Ovary (tissue), 10 donors: ENCODE measurements at places on chromosomes 2 and 18.

GRCh38 chr18:6746386-6746960 lies 17.0 kb downstream of the ARHGAP28 start:
- DNase-seq = no peak

- DNase-seq = no peak
These were observed 762.2 kb upstream of the HS6ST1 start for GRCh38 chr2:129080715-129081476.

DNA sequence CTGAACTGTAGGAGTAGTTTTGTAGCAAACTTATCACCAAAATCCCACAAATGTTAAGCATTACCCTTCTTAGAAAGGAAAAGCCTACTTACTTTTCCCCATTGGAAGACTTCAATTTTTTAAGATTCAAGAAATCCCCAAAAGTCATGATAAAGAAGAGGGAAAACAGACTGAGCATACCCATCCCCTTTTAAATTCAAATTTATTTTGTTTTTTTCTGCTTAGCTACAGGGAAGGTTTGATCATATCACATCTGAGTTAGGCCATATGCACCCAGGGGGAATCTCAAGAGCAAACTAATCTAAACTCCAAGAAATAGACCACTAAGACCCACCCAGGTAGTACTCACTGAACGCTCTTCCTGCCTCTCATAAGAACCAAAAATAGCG lies 174.6 kb downstream of the TGIF1 start:
- DNase-seq = no peak

DNA sequence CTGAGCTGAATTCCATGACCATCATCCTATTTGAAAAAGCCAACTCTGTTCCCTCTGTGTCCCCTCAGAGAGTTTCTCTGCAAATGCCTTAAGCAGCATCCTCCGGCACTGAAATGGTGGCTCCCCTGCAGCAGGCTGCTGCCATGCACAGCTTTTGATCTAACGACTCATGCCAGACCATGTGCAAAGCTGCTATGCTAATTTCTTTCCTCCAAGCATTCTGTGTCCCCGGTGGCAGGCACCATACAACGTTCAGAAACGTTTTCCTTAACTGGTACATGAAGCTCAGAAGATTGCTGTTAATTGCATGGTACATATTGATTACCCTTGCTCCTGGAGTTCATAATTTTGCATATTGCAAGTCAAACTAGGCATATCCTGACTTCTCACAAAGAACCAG lies 336.8 kb downstream of the RBM43 start:
- no peak for DNase-seq

DNA sequence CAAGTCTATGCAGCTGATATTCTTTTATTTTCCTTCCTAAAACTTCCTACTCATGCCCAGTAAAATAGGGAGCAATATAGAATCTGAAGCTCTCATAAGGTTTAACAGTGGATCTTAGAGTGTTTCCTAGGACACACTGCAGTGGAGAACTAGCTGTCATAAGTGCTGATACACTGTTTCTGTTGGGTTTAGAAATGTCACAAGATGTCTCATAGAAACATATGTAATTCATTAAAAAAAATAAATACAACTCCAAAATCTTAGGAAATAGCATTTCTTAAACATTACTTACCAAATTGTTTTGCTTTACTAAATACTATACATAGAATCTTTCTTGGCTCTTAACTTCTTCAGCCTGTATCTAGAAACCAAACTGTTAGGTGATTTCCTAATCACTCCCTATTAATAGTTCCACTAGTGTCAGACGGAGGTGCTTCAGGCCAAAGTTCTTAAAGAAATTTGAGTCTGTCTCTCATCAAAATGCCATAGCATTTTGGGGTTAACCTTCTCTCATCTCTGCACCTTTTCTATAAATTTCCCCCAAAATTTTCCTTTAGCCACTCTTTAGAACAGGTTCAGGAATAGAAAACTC lies 93.7 kb downstream of the CERKL start:
- no peak for DNase-seq

- DNase-seq = no peak
These were observed 865.3 kb downstream of the ERBB4 start for GRCh38 chr2:211673133-211673905.

DNA sequence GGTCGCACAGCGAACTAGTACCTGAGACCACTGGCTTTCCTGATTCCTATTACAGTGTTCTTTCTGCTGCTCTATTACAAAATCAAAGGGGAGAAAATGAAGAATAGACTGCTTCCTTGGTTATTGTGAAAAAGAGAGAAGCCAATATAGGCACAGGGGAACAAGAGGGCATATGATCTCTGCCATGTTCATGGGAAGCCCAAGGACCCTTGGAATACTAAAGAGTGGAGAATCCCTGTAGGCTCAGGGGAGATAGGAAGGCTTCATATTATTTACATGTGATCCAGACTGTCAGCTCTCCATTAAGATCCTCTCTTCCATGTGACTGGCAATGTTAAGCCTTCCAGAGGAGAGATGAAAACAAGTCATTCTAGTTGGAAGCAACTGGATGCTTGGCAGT lies 135.7 kb upstream of the MYCN start:
- DNase-seq = no peak

DNA sequence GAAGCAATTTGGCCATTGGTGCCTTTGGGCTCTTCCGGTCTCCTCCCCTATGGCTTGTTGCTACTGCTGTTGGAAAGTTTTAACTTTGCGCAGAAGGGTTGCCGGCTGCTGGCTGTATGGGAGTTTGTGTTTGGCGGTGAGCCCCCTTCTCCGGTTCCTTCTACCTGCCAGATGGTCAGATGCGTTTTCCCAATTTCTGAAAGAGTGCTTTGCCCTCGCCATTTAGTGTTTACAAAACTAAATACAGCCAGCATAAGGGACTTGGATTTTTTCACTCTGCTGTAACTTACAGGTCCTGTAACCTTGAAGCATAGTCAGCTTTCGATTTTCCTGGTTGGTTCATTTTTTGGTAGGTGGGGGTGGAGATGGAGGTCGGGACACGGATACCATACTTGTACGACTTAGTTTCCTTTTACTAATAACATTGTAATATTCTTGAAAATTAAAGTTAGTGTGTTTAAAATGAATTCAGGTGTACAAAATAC lies 604 bp downstream of the COQ10B start:
- no peak for DNase-seq

DNA sequence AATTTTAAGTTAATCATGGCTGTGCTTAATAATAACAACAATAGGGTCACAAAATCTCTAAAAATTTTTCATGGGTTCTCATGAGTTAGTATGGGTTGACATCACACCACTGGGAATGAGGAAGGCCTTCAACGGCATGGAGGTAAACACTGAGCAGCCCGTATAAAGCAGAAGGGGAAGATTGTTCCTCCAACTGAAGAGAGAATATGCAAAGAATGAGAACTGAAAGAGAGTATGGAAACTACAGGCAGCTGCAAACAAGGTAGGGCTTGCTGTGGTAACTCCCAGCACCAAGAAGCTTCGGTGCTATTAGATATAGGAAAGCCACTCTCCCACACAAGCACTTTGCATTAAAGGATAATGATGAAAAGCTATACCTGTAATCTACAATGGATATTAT lies 1242.3 kb upstream of the CELF4 start:
- no peak for DNase-seq

DNA sequence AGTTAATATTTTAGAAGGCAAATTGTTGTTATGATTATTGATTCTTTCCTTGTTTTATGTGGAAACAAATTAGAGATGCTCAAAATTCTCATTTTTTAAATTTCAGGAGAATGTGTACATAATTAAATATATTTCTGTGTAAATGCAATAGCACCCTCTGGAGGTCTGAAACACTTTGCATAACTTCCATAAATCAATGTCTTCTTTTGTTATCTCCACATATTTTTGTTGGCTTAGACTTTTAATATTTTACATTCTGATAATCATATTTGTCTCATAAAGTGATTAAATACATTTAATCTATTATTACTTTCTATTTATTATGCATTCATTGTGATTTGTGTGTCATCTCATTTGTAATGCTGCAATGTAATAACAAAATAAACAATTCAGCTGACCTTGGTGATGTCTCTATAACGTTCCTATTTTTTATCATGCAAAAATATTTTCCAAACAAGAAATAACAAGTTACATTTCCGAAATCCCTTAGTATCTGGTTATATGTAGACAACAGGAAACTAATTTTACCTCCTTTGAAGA lies 201.8 kb upstream of the GALNT5 start:
- DNase-seq = no peak

- no peak for DNase-seq
These were observed 21.8 kb downstream of the FZD5 start for GRCh38 chr2:207747653-207748560.

GRCh38 chr2:181411105-181411849 lies 45.9 kb upstream of the ITGA4 start:
- no peak for DNase-seq

DNA sequence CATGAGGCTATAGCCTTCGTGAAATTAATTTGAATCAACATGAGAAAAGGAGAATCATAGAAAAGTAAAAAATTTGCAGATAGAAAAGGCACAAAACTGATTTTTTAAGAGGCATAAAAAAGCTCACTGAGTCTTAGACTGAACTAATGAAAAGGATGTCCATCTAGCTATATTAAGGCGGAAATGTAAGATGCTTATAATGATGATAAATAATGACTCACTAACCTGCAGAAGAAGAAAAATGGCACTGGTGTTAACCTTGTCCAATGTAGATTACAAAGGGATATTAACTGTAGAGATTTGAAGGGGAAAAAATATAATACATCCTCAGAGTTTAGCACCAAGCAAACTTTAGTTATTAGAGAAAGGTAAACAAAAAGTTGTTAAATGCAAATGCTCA lies 1098.0 kb upstream of the DDX18 start:
- DNase-seq = no peak

DNA sequence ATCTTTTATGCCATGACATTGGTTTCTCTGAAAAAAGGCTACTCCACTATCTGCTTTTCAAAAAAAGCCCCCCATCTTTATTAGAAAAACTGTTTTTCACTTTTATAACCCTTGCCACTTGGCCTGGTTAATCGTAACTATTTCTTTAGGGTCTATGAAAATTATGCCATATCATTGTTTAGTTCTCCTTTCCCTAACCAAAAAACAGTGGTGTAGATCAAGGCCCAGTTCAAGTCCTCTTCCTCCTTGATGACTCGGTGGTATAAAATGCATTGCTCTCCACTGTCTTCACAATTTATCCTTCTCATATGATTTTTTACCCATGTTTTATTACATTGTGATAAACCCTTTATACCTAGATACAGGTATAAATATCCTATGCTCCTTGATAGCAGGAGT lies 205.5 kb downstream of the ZNF521 start:
- no peak for DNase-seq

DNA sequence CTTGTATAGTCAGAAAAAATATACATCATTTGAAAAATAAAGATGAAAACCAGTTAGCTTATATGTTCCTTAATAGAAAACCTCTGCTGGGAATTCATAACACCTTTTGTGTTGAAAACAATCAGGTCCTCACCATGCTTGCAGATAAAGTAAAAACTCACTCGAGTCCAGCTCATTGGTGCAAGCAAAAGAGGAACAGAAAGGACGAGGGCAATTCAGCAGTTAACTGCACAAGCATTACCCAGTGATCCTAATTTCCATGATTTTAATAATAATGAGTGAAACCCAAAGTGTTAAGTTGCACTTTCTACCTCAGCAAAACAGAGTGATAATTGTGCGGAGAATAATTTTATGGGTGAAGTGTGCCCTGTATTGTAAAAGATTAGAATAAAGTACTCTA lies 839.9 kb downstream of the BCL11A start:
- no peak for DNase-seq

DNA sequence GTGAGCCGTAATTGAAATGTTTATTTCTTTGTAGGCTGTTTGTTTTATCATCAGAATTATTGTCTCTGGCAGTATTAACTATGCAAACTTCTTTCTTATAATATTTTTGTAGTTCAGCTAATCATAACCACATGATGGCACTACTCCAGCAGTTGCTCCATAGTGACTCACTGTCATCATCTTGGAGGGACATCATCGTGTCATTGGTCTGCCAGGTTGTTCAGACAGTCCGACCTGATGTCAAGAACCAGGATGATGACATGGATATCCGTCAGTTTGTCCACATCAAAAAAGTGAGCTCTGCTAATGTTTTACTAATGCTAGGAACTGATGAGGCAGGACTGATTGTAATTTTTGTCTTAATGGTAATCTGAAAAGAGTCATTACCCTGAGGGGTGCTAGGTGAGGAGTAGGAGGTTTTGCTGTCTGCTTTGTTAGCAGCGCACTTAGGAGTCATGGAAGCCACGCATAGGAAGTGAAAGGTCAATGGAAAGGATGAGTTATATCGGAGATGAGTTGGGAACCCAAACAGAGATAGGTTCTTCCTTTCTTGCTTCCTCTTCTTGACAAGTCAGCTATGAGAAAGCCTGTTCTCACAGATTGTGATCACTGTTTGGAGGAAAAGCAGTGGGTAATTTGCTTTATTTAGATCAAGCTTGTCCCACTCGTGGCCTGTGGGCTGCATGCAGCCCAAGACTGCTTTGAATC lies 49.2 kb downstream of the PIKFYVE start:
- DNase-seq = no peak

DNA sequence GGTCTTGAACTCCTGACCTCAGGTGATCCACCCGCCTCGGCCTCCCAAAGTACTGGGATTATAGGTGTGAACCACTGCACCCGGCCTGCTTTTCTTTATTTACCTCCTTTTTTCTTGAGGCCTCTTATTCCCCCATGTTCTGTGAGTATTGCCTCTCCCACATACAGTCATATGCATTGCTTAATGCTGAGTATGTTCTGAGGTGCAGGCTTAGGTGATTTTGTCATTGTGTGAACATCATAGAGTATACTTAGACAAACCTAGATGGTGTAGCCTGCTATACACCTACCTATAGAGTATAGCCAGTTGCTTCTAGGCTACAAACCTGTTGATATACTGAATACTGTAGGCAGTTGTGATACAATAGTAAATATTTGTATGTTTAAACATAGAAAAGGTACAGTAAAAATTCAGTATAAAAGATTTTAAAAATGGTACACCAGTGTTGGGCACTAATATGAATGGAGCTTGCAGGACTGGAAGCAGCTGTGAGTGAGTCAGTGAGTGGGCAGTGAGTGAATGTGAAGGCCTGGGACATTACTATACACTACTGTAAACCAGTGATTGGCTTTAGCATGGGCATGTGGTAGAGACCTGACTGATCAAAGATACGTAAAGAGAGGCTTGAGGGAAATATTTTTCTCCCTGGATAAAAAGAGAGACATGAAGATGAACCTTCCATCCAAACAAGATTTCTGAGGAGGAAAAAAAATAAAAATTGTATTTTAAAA lies 17.6 kb downstream of the SLC39A10 start:
- no peak for DNase-seq

GRCh38 chr2:2575870-2576386 lies 244.9 kb upstream of the MYT1L start:
- no peak for DNase-seq

DNA sequence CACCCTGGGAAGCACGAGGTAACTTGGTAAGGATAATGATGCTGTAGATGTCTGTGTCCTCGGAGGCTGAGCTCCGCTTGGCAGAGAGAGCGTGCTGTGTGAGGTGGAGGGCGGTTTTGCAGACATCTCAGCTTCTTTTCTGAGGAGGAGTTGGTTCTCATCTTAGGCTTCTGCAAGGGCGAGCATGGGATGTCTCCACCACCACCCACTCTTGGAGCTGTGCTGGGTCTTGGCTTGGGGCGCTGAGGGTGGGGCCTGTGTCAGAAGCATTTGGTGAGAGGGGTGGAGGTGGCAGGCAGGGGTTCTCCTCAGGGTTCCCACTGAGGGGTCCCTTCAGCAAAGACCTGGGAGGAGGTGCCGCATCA lies 9.2 kb downstream of the OXER1 start:
- DNase-seq = no peak
